ENCODE measurements at places on chromosomes 16 and 17.

- DNase-seq: no peak
Measured at GRCh38 chr17:10754861-10755591, 25.2 kb upstream of the TMEM220 start.

DNA sequence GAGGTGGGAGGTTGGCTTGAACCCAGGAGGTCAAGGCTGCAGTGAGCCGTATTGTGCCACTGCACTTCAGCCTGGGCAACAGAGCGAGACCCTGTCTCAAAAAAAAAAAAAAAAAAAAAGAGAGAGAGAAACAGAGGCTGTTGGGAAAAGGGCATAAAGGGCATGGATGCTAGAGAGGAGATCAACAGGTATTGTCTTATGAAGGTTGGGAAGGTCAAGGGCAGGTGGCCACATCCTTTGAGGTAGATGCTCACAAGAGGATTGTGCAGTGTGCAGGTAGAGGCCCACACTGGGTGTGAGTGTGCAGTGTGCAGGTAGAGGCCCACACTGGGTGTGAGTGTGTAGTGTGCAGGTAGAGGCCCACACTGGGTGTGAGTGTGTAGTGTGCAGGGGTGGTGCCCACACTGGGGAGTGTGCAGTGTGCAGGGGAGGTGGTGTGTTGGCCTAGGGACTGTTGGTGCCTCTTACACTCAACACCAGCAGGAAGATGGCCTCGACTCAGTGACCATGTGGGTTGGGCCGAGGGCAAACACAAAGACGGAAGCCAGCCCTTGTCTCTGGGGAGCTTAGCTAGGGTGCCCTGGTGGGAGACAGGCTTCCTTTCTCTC is 404.9 kb upstream of the TNRC6C start:
- no peak for DNase-seq

GRCh38 chr17:34012709-34013375 is 242.2 kb upstream of the CCL2 start:
- no peak for DNase-seq

- DNase-seq: no peak
Measured at GRCh38 chr17:43369986-43370385, 28.8 kb upstream of the ARL4D start.

DNA sequence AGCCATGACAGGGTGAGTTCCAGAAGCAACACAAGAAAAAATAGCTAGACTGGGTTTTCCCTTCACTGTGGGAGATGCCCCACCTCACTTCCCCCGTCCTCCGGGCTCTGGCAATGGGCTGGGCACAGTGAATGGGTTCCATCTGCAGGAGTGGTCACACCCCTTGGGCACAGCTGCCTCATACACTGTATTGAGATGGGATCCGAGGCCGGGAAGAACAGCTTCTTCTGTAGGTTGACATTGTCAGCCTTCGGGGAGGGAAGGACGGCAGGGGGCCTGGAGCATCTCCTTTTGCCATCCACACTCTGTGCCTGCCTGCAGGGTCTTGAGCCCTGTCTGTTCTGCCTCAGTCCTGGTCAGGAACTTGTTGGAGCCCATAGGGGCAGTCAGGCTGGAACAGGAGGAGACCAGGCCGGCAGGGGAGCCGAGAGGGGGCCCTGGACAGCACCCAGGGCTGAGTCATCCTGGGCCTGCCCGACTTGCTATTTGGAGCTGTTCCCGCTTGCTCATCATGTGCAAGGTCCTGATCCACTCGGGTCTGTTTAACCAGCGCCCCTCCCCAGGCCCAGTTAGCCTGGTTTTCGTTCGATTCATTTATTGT is 286.7 kb downstream of the SEC14L1 start:
- DNase-seq: no peak
